ENCODE measurements at places on chromosomes 1 and 21.

- DNase-seq, result no peak
These were observed 137.3 kb upstream of the SPAG17 start for GRCh38 chr1:118322331-118322730.

DNA sequence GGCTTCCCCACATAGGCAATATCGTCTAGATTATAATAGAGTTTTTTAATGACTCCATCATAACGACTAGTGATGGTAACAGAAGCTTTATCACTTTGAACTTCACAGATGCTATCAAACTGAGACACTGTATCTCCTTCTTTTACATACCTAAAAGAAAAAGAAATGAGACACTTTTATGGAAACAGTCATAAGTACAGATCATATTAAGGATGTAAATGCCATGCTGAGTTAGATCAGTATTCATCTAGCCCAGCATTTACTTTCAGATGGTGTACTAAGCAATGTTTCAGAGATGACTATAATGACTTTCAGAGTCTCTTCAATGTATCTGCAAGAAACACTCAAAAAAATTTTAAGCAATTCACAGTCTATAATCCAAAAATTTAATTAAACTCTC, 18.9 kb downstream of the DBT start:
- no peak for DNase-seq

- DNase-seq, result no peak
These were observed 1054.7 kb upstream of the TMPRSS15 start for GRCh38 chr21:19458295-19458694.

- DNase-seq, result peak; percentile 67
These were observed 80.2 kb upstream of the GREM2 start for GRCh38 chr1:240691909-240692705.

GRCh38 chr1:67097305-67097704, 37.5 kb downstream of the C1orf141 start:
- no peak for DNase-seq

DNA sequence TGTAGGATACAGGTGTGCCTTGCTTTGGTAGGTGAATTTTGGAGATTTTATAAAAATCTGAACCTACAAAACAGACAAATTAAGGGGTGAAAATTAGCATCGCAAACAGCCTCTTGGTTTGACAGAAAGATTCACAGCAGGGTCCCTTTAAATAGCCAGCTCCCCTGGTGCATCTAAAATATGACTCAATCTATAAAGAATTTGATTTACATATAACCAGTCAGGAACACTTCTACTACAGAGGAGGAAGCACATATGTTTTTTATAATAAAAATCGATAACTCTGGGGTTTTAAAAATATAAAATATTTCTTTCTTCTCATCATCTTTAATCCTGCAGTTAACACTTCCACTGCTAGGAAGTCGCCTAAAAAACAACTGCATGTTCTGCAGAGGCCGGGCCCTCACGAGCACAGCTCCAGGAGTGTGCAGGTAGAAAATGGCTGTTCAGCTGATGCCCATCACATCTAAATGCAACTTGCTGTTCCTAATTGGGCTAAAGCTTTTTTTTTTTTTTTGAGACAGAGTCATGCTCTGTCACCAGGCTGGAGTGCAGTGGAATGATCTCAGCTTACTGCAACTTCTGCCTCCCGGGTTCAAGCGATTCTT, 203.4 kb downstream of the HS2ST1 start:
- peak; percentile 21 for DNase-seq

DNA sequence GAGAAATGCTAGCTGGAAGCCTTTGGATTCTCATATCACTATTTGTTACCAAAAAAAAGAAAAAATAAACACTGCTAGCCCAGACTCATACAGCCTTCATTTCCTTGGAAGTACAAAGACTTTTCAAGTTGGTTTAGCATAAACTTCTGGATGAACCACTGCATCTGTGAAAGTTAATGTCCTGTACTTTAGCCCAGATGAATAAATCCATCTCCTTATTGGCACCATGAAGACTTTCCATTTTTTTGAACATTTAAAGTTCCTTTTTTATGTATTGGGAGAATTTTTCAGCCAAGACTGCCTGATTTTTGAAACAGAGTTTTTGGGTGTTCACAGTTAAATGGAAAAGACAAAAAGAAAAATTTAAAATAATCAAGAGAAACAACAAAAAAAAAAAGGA, 184.0 kb upstream of the C1orf87 start:
- DNase-seq, result no peak

Data from A172 (cell line).